ENCODE measurements at places on chromosomes 6 and 20.

- DNase-seq, result no peak
Measured at GRCh38 chr20:8943631-8944030, 125.3 kb upstream of the PLCB4 start.

DNA sequence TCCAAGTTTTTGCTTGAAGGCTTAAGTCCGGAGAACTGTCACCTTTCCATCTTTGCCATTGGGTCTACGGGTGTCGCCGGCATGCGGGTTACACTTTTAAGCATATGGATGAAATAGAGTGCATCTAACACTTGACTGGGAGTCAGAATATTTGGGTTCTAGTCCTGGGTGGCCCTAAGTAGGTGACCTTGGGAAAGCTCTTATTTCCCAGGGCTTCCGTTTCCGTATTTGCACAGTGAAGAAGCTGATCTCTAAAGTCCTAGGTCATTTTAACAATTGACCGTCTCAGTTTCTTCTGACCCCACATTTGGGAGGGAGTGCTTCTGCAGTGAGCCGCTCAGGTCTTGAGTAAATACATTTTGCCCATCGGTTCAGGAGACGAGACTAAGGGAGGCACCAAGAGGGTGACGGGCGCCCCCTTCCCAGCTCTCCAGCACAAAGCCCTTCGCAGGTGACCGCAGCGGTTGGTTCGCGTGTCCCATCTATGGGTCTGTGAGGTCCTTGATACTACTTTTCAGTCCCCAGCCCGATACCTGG lies 651 bp upstream of the BLTP3A start:
- DNase-seq, result peak; percentile 19

GRCh38 chr20:24565835-24566351 lies 96.5 kb downstream of the SYNDIG1 start:
- no peak for DNase-seq

DNA sequence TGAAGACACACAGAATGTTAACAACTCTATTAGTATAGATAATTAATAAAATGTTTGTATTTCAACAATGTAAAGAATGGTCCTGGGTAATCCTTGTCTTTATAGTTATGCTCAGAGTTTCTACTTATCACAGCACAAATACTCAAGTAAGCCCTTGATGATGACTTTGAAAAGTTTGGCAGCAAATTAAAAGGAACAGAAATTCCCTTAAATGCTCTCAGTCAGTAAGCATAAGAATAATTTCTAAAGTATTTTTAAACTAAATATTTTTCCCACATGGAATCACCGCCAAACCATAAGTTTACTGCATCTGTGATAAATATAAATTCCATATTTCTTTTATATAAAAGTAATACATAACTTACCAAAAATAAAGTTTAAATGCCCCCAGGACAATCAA lies 96.1 kb downstream of the COL12A1 start:
- DNase-seq, result no peak

DNA sequence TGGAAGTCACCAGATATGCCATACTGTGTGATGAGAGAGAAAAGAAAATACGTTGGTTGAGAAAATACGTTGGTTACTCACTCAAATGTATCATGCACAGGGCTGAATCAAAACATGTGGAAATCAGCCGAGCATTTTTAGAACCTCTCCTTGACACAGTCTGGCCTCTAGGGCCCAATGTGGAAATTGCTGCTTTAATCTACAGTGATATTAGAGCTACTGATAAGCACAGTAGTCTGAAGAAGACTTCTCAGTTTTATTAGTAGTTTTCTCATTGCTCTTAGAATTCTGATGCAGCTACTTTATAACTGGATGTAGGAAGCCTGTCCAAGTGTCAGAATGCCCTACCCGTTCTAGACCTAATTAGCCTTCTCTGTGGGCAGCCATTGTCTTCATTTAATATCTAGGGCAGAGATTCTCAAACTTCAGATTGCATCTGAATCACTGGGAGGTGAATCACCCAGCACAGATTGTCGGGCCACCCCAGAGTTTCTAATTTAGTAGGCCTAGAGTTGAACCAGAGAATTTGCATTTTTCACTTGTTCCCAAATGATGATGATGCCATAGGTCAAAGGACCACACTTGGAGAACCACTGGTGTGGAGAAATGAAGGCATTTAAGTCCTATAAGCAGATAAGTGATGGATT lies 229.1 kb downstream of the PLCB1 start:
- no peak for DNase-seq

GRCh38 chr6:78231002-78231401 lies 578.2 kb downstream of the MEI4 start:
- DNase-seq, result no peak

GRCh38 chr6:149075616-149076354 lies 241.7 kb upstream of the TAB2 start:
- DNase-seq, result no peak

- DNase-seq, result no peak
Measured at GRCh38 chr6:106141441-106142237, 55.5 kb downstream of the PRDM1 start.

DNA sequence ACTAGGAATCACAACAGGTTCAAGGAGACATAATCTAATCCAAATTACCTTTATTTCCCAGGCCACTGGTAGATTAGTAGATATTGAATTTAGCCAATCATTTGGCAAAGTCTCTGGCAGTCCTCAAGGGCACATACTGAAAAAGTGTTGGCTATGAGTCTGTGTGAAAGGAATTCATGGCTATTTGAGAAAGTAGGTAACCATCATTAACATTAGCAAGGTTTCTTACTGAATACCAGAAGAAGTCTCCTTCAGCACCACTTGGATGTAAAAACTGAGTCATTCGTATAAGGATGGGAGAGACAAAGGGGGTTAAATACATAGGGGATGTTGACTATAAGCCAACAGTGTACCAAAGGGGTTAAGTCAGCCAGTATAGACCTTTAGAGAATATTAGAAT lies 36.7 kb downstream of the AGPAT4 start:
- no peak for DNase-seq

DNA sequence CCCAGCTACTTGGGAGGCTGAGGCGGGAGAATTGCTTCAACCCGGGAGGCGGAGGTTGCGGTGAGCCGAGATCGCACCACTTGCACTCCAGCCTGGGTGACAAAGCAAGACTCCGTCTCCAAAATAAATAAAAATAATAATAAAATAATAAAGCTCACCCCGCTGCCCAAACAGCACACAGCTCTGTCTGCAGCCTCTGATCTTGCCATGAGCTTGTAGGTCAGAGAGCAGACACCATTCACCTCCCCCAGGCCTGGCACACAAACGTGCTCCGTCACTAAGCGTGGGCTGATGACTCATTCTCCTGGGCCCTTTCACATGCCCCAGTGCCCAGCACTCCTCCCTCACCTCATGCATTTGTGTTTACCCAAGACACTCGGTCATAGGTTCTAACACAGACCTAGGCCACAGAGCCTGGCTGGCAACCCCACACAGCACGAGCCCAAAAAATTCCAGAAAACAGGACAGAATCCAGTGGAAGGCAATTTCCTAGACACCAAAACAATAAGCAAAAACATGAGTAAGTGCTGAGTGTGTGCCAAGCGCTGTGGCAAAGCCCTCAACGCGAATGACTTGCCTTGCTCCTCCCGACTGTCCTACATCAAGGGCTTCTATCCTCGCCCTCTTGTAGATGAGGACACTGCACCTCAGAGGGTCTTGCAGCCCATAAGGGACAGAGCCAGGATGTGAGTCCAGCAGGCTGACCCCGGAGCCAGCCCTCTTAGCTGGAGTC lies 18.0 kb downstream of the ATP9A start:
- DNase-seq, result peak; percentile 13

GRCh38 chr6:128065072-128065471 lies 164.2 kb upstream of the THEMIS start:
- no peak for DNase-seq

GRCh38 chr20:14526891-14527290 lies 189.5 kb upstream of the FLRT3 start:
- no peak for DNase-seq

DNA sequence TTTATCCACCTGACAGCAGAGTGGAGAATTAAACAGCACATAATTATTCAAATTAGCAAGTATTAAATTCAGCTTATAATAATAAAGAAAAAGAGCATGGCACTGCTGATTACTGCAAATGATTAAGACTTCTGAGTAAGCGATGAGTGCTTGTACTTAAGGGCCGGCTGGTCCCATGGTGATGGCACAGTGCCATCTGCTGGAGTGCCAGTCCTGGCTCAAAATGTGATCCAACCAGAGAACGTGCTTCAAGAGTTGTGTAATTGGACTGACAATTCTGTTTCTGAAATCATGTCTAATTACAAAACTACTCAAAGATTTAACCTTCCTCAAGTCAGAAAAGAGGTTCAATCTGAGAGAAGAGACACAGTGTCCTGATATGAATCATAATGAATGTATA lies 181.6 kb upstream of the RGS17 start:
- DNase-seq, result no peak

GRCh38 chr6:129475477-129476247 lies 234.3 kb downstream of the ARHGAP18 start:
- no peak for DNase-seq

- no peak for DNase-seq
Measured at GRCh38 chr20:13008761-13009681, at the start of gene SPTLC3. TSS of gene SPTLC3 (plus strand) at chr20:13008972. CDS start at chr20:13009268, 296 bp downstream.

DNA sequence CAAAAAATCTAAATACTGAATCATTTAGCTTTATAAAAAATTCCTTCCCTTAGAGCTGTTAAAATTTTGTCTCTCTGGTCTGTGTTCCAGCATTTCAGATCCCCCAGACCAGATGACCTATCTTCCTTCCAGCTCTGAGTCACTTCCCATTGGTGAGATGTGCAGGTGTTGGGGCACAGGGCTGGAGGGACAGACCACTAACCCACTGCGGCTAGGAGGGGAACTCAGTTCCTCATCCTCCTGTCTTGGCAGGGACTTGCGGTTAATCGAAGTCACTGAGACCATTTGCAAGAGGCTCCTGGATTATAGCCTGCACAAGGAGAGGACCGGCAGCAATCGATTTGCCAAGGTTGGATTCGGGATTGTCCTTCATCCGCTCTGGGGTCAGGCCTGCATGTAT lies 6.0 kb downstream of the CNPY3 start:
- no peak for DNase-seq

- DNase-seq, result no peak
Measured at GRCh38 chr20:56202493-56203077, 45.9 kb upstream of the MC3R start.

Data from stimulated activated CD4-positive, alpha-beta T cell treated with anti-CD3 and anti-CD28 coated beads, Interleukin-2, amount 100 ng/mL, for 4 hours (primary cell).